ENCODE measurements at places on chromosomes 5 and 9.

- peak; percentile 80 for DNase-seq
Measured at GRCh38 chr9:5437254-5438216, at the start of gene PLGRKT. PLGRKT (minus strand) TSS chr9:5437925; CDS start chr9:5431977, 5,948 bp downstream.

- DNase-seq = no peak
Measured at GRCh38 chr5:130710596-130710995, 454.5 kb downstream of the HINT1 start.

DNA sequence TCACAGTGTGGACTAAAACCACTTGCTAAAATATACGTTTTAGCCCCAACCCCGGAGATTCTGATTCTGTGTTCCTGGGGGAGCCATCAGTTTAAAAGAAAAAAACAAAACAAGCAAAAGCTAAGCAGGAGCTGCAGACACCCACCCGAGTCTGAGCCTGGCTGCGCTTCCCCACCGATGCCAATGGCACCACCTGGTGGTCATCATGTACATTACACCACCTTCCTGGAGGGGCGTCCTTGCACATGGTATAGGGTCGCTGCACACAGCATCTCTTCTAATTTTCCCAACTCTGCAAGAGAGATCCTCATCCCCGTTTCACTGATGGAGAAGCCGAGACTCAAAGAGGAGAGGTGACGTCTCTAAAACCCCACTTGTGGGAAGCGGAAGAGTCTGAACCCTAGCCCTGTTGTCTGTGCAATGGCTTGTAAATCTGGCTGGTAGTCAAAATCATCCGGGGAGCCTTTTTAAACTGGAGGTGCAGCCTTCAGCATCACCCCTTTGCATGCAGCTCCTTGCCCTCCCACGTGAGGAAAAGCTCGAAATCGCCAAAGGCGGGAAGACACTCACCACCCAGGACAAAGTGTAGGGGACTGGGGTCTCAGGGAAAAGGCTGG, 23.1 kb upstream of the CNOT6 start:
- DNase-seq = peak; percentile 14

- DNase-seq = no peak
Measured at GRCh38 chr9:108444400-108445358, 411.1 kb downstream of the ACTL7B start.

DNA sequence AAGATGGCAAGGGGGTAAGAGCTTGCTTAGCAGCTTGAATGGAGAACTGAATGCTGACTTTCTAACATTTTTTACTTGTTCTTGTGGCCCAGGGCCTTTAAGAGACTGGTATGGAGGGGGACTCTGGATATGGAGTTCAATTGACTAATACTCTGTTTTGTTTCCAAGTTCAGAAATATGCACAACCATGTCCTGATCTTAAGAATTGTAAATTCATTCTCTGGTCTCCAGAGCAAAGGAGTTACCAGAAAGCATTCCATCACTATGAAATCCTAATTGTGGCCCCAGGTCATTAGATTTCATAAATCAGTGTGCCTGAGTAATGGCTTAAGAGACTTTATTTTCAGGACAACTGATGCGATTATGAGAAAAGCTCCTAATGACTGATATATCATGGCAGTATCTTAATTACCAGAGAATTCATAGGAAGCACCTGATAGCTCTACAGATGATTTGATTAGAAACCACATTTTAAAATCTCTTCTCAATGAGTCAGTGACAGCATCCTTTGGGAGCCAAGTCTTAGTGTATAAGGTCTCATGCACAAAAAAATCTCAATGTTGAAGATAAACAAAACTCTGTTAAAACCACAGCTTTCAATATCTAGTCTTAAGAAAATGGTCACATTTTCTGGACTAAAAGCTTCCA, 613.6 kb upstream of the KLF4 start:
- DNase-seq = no peak

GRCh38 chr9:91127653-91128052, 234.1 kb downstream of the AUH start:
- DNase-seq = no peak

- no peak for DNase-seq
Measured at GRCh38 chr5:169421677-169422076, 120.7 kb upstream of the SLIT3 start.

GRCh38 chr5:52837591-52838001, 49.9 kb downstream of the ITGA1 start:
- DNase-seq = no peak

GRCh38 chr9:124197177-124198095, 60.3 kb upstream of the NEK6 start:
- DNase-seq = no peak

DNA sequence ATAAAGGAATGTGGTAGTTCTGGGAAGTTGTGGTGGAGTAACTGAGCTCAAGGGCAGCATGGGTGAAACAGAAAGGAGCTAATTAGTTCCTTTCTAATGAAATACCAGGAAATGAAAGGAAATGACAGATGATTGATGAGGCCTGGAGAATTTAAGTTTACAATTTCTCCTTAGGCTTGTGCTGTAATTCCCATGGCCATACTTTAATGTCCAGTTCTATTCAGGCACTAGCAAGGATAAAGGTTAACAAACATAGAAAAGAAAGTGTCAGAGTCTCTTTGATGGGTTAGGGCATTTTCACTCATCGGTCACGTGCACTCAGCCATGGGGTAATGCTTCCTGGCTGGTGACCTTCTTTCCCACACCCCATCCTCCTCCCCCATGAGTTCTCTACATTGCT, 70.3 kb downstream of the CTSL start:
- DNase-seq = no peak

DNA sequence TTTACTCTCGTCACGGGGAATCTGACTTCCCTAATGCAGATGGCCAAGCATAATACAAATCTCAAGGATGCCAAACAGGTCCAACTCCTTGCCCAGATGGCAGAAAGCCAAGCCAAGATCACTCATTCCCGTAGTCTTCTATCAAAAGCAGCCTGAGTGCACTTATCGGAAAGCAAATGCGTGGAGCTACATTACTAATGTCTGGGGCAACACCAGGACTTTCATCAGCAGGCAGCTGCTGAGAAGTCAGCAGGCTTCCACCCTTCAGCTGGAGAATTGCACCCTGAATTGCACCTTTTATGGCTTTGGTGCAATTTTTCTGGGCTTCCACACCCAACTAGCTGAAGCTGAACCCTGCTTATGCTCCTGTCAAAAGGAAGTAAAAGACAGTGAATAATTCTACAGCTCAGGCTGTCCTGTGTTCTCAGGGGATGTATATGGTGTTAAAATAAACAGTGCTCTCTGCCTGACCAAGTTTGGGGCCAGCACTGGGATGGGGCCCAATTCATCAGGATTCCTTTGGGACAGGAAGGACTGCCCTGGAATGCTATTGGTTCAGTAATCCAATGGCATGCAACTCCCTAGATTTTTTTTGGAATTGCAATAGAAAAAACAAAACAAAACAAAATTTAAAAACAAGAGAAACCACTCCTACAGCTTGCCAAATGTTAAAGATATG, 92.6 kb downstream of the DPYSL3 start:
- no peak for DNase-seq

GRCh38 chr5:109788596-109788995, 98.9 kb downstream of the MAN2A1 start:
- no peak for DNase-seq

DNA sequence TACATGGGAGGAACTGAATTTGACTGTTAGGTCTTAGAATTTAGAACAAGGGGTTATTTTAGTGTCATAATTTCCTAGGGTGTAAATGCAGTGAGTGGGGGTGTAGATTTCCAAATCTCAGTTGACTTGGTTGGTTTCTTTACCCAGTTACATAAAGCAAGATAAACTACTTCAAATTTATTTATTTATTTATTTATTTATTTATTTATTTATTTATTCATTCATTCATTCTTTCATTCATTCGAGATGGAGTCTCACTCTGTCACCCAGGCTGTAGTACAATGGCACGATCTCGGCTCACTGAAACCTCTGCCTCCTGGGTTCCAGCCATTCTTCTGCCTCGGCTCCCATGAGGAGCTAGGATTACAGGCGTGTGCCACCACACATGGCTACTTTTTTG, 200.4 kb downstream of the SLF1 start:
- DNase-seq = no peak

DNA sequence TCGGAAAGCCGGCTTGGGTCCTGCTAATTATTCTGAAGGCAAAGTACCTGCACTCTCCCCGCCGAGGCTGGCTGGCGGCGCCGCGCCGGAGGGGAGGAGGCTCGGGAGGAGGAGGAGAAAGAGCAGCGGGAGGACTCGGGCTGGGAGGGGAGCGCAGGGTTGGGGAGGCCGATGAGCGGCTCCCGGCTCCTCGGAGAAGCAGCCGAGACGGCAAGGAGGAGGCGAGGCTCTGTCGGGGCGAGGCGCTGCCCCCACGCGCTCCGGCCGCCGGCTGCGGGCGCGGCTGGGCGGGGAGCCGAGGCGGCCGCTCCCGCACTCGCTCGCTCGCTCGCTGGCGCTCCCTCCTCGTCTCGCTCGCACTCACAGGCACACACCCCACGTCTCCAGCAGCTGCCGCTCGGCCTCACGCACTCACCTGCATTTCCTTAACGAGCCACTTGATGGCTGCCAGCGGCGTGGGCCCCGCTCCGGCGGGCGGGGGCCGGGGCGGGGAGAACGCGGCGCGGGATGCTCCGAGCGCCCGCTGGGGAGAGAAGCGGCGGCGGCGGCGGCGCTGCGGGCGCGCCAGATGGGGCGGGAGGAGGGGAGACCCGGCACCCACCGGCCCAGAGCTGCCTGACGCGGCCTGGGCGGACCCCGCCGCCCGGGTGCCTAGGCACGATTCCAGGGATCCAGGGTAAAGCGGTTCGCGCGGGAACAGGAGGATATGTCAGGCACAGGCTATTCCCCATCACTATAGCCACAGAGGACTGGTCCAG, at the start of gene PTPRD:
Gene PTPRD (minus strand): TSS at position 362 of the 758 bp plus-strand sequence.
- DNase-seq = no peak

- no peak for DNase-seq
Measured at GRCh38 chr5:72920690-72921502, 34.9 kb upstream of the FCHO2 start.

GRCh38 chr9:20477940-20478620, 144.2 kb downstream of the MLLT3 start:
- DNase-seq = no peak

DNA sequence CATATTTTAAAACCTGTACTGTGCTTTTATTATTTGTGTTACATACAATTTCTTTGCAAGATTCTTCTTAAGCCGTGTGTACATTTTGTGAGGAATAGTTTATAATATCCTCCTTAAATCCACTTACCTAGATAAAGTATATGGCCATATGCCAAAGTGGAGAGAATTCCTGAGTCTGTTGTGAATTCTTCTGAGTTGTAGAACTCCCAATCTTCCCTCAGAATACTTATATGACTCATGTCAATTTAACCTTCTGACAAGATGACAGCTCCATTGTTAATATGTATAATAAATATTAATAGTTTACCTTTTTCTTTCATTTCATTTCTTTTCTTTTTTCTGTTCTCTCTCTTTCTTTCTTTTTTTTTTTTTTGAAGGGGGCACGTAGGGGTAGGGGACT, 6.0 kb upstream of the RICTOR start:
- DNase-seq = no peak

GRCh38 chr5:79976759-79977515, 14.1 kb downstream of the MTX3 start:
- no peak for DNase-seq
